Activated T-cell treated with anti-CD3 and anti-CD28 coated beads for 48 hours (primary cell): ENCODE measurements at places on chromosomes 7 and 10.
A peak's percentile ranks its signal among the peaks of the same experiment; 100 is the strongest.

- DNase-seq = no peak
Measured at GRCh38 chr10:49634069-49634660, 20.3 kb downstream of the CHAT start.

GRCh38 chr7:19969859-19970493 lies 196.6 kb upstream of the TMEM196 start:
- no peak for DNase-seq

DNA sequence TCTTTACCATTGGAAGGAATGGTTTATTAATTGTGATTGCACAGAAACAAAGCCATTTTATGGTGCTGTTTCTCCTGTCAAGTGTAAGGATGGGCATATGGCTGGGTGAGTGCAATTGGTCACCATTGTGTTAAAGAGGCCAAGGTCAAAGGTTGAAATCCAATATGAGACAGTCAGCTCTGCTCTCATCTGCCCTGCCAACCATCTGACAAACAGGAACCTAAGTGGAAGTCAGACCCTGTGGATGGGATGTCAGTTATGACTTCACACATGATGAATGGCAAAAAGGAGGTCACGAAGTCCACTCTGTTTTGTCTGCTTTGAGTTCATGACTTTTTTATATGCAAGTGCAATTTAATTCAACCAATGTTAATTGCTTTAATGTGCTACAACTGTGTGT lies 172.7 kb upstream of the TMEM229A start:
- no peak for DNase-seq

- no peak for DNase-seq
Measured at GRCh38 chr7:106367664-106368063, 82.9 kb upstream of the NAMPT start.

GRCh38 chr7:22193450-22193983 lies 163.4 kb downstream of the RAPGEF5 start:
- no peak for DNase-seq

DNA sequence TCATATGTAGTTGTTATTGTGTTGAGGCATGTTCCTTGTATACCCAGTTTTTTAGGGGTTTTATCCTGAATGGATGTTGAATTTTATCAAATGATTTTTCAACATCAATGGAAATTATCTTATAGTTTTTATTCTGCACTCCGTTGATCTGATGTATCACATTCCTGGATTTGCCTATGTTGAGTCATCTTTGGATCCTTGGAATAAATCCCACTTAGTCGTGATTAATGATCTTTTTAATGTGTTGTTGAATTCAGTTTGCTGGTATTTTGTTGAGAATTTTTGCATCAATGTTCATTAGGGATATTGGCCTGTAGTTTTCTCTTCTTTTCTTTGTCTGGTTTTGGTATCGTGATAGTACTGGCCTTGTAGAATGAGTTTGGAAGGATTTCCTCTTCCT lies 648.6 kb upstream of the GRM3 start:
- no peak for DNase-seq

- DNase-seq = no peak
Measured at GRCh38 chr7:132415259-132415658, 161.0 kb downstream of the PLXNA4 start.

DNA sequence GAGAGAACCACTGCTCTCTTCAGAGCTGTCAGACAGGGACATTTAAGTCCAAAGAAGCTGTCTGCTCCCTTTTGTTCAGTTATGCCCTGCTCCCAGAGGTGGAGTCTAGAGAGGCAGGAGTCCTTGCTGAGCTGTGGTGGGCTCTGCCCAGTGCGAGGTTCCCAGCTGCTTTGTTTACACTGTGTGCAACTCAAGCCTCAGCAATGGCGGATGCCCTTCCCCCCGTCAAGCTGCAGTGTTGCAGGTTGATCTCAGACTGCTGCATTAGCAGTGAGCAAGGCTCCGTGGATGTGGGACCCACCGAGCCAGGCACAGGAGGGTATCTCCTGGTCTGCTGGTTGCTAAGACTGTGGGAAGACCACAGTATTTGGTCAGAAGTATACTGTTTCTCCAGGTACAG lies 438.9 kb downstream of the ARL4A start:
- no peak for DNase-seq

DNA sequence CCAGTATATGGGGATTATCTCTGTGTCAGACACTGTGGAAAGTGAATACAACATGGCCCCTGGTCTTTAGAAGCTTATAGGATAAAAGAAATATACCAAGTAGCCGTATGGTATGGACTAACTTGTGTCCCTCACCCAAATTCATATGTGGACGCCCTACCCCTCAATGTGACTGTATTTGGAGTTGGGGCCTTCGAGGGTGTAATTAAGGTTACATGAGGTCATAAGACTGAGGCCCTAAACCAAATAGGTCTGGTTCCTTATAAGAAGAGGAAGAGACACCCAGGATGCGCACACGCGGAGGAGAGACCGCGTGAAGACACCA lies 36.3 kb downstream of the ASB13 start:
- no peak for DNase-seq

DNA sequence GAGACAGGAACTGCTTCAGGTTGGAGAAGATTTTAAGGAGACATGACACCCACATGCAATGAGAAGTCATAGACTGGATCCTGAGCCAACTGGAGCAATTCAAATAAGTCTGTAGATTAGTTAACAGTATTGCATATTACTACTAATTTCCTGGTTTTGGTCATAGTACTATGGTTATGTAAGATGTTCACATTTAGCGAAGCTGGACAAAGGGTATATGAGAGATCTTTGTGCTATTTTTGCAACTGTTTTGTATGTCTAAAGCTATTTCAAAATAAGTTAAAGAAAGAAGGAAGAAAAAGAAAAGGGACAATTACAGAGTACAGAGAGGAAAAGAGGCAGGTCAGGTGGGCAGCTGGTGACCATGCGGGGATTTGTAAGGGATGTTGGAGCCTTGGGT lies 116.5 kb upstream of the SVIL start:
- DNase-seq = no peak

GRCh38 chr10:45091968-45092367 lies 91.2 kb downstream of the ZNF22 start:
- DNase-seq = no peak

DNA sequence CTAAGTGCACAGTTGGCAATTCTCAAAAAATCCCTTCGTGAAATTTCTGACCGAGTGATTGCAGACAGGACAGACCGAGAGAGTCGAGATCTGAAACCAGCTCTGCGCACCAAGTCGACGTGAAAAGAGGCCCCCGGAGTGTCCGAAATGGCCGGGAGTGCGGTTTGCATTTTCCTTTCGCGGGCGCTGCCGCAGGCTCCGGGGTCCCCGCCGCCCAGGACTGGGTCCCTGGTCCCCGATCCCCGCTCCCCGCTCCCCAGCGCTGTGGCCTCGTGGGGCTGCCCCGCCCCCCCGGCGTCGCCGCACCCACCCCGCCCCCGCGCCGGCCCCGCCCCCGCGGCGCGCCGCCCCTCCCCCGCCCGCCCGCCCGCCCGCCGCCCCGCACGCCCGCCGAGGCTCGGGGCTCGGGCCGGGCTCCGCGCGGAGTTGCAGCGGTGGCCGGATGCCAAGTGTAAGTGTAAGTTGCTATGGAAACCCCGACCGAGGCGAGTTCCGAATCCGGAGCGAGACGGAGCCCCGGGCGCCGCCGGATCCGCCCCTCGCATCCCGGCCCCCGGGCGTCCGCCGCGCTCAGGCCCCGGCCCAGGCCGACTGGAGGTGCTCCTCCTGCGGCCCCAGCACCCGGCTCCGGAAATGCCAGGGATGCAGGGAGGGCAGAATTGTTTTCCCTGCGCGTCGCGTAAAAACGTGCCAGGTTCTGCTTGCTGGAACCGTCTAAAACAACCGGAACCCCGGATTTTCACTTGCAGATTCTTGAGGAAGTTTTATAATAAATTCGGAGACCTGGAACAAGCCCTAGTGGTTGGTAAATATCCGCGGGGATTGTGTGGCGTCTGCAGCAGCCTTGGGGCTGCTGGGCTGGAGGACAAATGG lies 4.6 kb downstream of the BMI1 start:
- peak; percentile 63 for DNase-seq

DNA sequence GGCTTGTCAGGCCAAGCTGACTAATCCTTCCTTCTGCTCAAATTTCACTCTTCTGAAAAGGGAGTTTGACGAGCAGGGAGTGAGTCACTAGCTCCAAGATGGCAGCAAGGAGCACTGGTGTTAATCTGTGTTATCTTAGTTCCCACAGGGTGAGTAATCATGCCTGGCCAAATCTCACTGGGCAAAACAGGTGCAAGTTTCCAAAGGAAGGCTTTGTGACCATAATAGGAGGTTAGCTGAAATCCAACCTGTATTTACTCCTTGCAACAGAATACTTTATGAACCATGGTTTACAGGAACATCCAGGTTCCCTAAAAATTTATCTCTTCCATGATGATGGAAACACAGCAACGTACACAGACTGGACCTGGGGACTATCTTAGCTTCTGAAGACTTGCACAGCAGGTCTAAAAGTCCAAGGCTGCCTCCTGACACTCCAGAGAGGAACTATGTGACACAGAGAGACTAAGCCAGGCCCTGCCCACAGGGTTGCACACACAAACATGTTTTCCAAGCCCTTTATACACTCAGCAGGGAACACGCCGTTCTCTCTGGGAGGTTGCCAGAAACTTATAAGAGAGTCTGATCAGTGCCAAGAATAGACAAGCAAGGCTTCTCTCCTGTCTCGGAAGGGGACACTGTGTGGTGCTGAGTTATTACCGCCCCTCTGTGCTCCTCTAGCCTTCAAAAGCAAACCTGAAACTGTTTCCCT lies 46.3 kb downstream of the PDK4 start:
- DNase-seq = no peak

GRCh38 chr10:122516734-122517133 lies 43.8 kb upstream of the DMBT1 start:
- DNase-seq = no peak
